ENCODE measurements at places on chromosomes 2 and 18.

DNA sequence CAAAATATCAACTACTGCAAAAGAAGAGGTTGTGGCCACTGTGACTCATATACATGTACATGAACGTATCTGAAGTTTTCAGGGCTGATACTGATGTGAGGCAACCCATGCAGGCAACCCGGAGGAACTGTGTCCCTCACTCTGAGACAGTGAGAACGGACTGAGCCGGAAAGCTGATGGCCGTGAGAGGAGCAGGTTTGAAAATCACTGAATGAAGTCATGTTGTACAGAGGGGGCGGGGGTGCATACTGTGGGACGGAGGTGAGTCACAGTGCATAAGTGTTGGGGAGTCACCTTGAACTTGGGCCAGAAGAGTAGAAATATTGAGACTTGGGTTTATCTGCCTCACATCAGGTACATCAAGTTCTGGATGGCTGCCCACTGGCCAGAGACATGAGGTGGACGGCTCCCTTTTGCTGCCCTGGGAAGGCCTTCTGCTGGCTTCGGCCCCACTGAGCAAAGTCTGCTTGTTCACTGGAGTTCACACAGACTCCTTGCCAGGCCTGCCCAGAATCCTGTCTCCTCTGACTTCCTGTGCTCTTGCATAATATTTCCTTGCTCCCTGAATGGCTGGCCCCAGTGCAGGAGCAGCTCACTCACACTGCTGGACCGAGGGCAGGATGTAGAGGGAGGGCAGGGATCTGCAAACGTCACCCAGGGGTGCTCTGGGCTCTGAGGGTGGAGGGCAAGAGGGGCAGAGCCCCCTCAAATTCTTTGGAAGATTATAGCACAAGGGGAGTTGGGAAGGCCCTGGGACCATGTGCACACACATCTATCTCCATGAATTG lies 18.1 kb downstream of the EPAS1 start:
- DNase-seq = no peak

GRCh38 chr2:174826051-174826450 lies 61.8 kb upstream of the CHRNA1 start:
- no peak for DNase-seq

DNA sequence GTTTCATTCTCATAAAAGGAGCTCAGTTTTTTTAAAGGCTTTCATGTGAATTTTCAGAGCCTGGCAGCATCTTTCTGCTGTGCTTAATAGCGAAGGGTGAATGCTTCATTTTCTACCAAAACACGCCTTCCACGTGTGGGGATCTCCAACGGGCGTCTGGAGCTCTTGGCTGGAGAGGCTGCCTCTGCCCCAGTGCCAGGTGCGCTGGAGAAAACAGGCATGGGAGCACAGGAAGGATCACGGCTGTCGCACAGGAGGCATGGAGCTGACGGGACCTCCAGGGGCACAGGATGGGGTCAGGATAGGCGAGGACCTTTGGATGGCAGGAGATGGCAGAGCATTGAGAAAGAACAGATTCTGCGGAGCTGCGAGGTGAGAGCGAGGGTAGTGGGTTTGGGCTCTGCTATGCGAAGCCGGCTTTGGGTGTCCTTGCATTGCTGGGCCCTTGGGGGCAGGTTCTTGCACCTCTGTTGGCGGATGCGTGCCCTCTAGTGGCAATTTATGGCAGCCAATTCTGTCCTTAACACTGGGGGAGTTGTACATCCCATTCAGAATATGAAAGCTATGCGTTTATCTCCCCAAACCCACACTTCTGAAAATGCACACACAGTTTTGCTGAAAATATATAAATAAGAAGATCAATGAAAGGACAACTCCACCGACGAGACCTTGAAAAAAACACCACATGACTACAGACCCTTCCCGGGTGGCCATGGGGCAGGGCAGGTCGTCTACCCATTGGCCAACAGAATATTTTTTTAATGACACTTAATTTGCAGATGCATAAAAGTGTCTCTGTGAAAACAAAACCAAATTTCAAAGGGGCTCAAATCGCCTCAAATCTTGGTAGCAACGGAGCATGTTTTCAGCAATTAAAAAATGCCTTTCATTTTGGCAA lies 90.4 kb upstream of the SLC35G4 start:
- no peak for DNase-seq

- DNase-seq = no peak
Observed at GRCh38 chr2:199987586-199987985, 32.2 kb downstream of the MAIP1 start.

DNA sequence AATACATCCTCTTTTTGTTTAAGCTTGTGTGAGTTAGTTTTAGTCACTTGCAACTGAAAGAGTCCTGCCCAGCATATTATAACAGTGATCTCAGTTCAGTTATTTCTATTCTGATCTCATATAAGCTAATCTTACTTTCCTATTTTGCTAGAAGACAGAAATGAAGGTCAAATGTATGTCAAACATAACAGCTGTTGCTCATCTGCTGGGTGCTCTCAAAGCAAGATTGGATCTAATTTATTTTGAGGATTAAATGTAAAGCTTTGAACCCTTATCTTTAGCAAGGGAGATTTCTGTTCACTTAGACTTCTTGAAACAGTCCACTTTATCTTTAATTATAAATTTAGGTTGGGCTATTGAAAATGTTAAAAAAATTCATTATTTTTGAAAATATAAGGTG lies 31.2 kb downstream of the CRYGD start:
- no peak for DNase-seq

GRCh38 chr2:25246558-25247290 lies 78.3 kb upstream of the POMC start:
- no peak for DNase-seq
